ENCODE measurements at places on chromosomes 1 and 21. TPM values are rescaled to one million over a fixed set of nuclear protein-coding genes. Genes with fewer than 3 reads are reported as not detected.
A peak's percentile ranks its signal among the peaks of the same experiment; 100 is the strongest.

DNA sequence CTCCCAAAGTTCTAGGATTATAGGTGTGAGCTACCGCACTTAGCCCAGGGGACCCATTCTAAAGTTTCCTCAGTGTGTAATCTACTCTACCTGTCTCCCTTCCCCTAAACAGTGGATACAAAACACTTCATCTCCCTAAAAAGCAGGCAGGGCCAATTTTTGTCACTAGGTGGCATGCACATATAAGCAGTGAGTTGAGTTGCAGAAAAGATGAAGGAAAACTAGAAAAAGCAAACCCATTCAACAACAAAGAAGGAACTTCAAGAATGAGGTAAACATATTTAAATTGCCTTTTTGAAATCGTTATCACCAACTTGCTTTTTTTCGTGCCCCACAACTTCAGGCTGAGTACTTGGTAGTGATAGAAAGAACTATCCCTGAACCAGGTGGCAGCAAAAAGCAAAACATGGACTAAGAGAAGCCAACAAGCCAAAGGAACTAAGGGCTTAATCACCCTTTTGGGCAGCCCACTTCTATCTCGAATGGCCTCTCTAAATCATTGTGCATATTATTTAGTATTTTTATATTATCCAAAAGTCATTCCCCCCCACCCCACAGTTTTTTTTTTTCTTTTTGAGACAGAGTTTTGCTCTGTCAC, 19.7 kb upstream of the ALDH9A1 start:
- no peak for DNase-seq

- DNase-seq = no peak
These were observed 1.1 kb downstream of the EFNA3 start for GRCh38 chr1:155079487-155080311.

DNA sequence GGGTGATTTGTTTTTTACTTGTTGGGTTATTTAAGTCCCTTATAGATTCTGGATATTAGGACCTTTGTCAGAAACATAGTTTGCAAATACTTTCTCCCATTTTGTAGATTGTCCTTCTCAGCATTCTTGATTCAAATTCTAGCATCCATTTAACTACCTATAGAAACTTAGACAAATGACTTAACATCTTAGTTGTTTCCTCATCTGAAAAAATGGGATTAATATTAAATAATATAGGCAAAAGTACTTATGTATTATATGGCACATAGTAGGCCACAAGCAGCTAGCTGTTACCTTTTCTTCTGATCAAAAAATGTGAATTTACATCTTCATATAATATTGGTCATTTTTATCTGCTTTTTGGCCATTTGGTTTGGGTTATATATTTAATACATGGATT, 307.5 kb downstream of the ZP4 start:
- no peak for DNase-seq

GRCh38 chr1:183911285-183911684, 106.4 kb downstream of the RGL1 start:
- no peak for DNase-seq

- no peak for DNase-seq
These were observed 111.9 kb downstream of the NGF start for GRCh38 chr1:115225993-115226685.

DNA sequence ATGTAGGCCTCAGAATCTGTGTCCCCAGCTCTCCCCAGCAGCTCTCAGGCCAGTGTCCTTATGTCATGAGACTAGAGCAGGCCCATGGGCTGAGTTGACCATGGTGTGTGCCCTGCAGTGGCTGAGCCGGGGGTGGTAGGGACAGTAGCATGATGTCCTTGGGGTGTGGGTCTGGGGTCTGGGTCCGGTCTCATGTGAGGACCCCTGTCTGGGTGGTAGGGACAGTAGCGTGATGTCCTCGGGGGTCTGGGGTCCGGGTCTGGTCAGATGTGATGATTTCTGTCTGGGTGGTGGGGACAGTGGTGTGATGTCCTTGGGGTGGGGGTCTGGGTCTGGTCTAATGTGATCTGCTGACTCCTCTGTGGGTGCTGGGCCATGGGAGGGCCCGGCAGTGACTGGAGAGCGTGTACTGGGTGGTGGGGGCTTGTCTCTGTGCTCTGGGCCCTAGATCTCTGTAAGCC, 64.5 kb downstream of the OBSCN start:
- DNase-seq = no peak

GRCh38 chr1:8791819-8792218, 25.6 kb downstream of the RERE start:
- DNase-seq = no peak

GRCh38 chr1:172779491-172779890, 120.6 kb downstream of the FASLG start:
- DNase-seq = no peak

- no peak for DNase-seq
These were observed 85.8 kb upstream of the RGS1 start for GRCh38 chr1:192489748-192490147.

- DNase-seq = no peak
These were observed 6.4 kb downstream of the MAP3K6 start for GRCh38 chr1:27360159-27361043.

- peak; percentile 70 for DNase-seq
These were observed 23.8 kb downstream of the IER5 start for GRCh38 chr1:181112071-181112929.

DNA sequence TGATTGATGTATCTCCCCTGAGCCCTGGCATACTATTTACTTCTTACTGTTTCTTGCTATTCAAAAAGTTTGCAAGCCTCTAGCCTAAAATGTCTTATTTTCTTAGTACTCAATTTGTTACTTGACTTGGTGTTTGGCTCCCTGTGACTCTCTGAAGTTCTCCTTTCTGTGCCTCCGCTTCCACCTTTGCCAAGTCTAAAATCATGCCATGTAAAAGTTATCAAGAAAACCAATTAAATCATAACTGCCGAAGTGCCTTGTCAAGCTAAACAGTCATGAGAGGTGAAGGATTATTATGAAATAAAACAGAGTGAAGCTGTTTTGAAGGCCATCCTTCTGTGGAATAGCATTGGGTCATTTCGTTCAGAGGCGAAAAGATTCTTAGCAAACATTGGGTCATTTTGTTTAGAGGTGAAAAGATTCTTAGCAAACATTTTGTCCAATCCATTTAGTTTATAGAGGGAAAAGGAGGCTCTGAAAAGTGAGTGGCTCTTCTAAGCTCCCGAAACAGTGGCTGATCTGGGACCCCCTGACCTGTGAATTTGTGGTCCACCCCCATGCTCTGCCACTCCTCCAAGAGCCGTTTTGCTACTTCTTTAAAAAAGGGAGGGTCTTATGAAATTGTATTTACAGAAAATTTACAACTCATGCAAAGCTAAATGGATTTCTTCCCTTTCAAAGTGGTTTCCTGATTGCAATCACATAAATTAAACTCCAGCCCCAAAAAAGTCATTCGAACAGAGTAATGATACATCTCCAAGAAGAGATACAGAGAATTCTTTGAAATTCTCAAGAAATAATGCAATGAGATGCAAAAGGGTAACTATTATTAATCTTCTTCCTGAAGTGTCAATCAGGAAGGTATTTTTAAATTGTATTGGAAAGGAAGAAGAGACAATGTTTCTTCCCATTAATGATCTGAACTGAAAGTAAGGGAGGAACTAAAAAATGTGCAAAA, 141.4 kb downstream of the RUNX1 start:
- no peak for DNase-seq

- no peak for DNase-seq
These were observed 268.9 kb downstream of the MRPL39 start for GRCh38 chr21:25338415-25338814.

DNA sequence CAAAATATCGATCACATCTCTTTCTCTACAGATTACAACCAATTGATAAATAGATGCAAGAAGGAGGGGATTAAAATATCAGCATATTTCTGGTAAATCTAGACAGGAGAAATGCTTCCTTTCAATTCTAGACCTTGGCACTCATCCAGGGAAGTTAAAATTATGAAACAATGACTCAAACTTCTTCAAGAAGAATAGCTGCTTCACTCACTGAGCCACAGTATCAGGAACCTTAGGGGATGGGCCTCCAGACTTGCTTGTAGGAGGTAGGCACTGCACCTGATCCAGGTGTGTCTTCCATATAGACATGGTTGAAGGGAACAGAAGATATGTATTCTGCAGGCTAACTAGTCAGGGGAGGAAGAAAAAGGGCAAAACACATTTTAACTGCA, 9.8 kb downstream of the SLAMF7 start:
- DNase-seq = no peak

DNA sequence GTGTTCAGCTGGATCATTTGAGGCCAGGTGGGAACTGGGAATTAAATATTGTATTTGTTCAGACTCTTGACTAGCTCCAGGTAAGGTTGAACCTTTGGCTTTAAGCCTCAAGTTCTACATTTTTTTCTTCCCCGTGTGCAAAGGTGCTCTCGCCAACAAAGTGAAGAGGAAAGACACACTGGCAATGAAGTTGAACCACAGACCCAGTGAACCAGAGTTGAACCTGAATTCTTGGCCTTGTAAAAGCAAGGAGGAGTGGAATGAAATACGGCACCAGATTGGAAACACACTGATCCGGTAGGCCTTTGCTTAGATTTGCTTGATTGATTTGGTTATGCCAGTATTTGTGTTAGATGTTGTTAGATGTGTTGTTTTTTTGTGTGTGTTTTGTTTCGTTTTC, 25.5 kb upstream of the RCC1 start:
- no peak for DNase-seq

GRCh38 chr1:117674521-117675400, 68.9 kb downstream of the TENT5C start:
- DNase-seq = no peak

DNA sequence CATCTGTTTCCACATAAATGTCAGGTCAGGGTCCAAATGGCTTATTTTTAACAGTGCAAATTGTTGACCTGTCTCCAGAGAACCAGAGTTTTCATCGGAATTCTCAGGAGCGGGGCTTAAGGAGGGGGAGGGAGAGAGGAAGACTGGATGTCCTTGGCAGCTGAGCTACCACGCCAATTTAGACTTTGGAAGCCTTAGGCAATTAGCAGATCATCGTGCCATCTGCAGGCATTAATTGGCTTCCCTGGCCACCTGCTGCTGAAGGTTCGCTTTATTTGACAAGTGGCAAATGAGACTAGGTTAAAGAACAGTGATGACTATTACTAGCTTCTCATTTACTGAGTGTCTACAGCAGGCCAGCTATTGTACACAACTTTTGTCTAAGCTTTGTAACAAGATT, 43.7 kb downstream of the HLX start:
- no peak for DNase-seq

GRCh38 chr1:8082945-8083344, 56.8 kb upstream of the ERRFI1 start:
- no peak for DNase-seq

GRCh38 chr1:30991862-30992606, 73.5 kb downstream of the PUM1 start:
- no peak for DNase-seq

GRCh38 chr1:214418391-214418790, 133.0 kb downstream of the PTPN14 start:
- no peak for DNase-seq

- no peak for DNase-seq
These were observed at the start of gene CCDC18 for GRCh38 chr1:93180723-93181613. TSS of gene CCDC18 (plus strand) at chr1:93180724. CDS start at chr1:93183362, 2,638 bp downstream.

GRCh38 chr1:206831650-206832049, 33.8 kb upstream of the IL20 start:
- no peak for DNase-seq

DNA sequence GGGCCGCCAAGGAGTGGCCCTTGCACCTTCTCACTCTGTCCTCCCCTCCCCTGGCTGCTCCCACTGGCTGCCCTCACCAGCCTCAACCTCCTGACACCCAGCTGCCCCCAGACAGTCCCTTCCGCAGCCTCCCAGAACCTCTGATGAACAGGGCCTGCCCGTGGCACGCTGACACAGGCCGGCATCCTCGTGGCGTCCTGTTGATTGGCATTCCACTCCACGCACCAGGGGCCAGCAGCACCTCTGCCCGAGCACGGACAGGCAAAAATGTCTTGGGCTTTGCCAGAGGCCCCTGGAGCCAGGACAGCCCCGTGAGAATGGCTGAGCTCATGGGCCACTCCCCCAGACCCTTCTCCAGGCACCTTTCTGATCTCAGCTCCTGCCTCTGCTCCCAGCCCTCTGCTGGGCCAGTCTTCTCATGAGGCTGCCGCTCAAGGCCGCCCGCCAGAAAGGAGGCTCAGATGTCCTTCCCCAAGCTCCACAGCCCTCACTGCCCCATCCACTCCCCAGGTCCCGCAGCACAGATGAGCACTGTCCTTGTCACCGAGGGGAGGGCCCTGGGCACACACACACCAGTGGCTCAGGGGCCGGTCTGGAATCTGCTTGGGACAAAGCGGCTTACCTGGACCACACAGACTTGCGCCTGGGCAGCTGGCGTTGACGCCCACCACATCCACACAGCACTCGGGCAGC, 15.8 kb upstream of the RNF223 start:
- DNase-seq = no peak

GRCh38 chr1:220943319-220943996, 64.2 kb downstream of the HLX start:
- no peak for DNase-seq

- no peak for DNase-seq
These were observed 14.7 kb upstream of the SPOCD1 start for GRCh38 chr1:31830511-31830910.

DNA sequence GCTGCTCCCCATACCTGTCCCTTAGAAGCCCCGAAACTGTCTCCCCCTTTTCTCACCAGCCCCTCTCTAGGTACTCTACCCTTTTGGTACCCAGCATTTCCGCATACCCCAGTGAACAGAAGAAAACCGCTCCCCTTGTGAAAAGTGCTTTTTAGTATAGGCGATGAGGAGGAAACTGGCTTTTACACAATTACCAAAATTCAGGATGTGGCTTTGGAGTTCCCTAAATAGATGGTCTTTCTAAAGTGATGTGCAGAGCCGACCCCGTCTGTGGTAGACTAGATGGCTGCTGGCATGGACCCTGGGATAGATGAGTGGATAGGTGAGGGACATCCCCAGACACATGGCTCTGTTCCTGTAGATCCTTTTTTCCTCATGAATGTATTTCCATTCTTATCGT, 2.6 kb upstream of the PER3 start:
- DNase-seq = no peak

The CYP4Z1 gene
- total RNA-seq = 4.3 TPM

The INAVA gene
- total RNA-seq = 0.95 TPM

The CXADR gene
- total RNA-seq = 26.9 TPM

The FBLIM1 gene
- total RNA-seq = 34.0 TPM

The PIGR gene
- total RNA-seq = not detected

The QSOX1 gene
- 130 TPM for total RNA-seq

The TMEM61 gene
- not detected for total RNA-seq

The RYR2 gene
- total RNA-seq = 0.19 TPM

The TRNP1 gene
- total RNA-seq = 24.6 TPM

The LRRC38 gene
- total RNA-seq = not detected

The AKNAD1 gene
- total RNA-seq = not detected

The CCDC18 gene
- total RNA-seq = 9.4 TPM

The TRIM17 gene
- not detected for total RNA-seq

The C1QC gene
- total RNA-seq = 461 TPM

The SLAMF9 gene
- total RNA-seq = not detected

All from omental fat pad (tissue), 4 donors.